Effector CD4-positive, alpha-beta T cell (primary cell): ENCODE measurements at places on chromosomes 5 and 9.

- no peak for DNase-seq
Observed at GRCh38 chr5:90916947-90917800, 358.6 kb downstream of the ADGRV1 start.

GRCh38 chr9:28764532-28764931, 1191.3 kb upstream of the C9orf72 start:
- no peak for DNase-seq

DNA sequence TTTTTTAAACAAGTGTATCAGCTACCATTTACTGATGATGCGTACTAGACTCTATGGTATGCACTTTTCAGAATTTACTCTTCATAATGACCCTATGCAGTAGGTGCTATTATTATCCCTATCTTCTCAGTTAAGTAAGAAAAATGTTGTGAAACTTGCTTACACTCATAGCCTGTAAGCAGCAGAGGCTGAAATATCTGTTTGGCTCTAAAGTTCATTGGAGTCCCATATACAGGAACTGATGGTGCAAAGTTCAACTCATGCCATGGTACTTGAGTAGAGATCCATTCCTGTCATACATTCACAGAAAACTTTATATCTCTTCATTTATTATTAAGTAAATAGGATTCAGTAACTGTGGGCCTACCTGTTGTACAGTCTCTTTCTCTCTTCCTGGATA, 41.4 kb upstream of the CCDC112 start:
- no peak for DNase-seq

DNA sequence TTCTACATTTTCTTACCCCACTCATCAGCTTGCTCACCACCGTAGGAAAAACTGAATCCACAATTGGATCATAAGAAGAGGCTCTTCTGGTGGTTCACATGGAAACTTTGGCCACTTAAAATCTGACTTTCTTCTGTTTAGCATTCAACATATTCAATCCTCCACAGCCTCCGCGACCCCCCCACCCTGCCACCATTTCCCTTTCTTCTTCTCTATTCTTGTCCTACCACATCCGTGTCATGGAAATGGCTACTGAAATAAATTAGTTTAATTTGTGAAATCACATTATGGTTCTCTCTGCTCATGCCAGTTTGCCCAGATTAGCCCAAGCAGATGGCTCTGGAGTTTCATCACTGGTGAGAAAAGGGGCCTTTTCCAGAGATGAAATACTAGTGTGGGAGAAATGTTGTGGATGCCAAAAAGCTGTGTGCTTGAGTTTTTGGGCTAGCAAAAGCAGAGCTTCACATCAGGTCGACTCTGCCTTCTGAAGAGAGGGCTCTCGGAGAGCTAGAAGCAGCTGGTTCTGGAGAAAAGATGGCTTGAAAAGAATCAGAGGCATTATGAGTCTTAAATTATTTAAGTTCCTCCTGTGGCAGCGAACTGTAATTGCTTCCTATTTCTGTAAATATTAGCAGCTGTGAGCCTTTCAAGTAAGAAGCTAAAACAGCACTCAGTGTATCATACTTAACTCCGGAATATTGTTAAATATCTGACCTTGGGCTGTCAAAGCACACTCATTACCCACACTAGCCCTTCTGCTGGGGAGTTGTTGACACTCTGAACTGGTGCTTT, 107.1 kb downstream of the MAT2B start:
- no peak for DNase-seq

- DNase-seq = no peak
Observed at GRCh38 chr9:99419070-99419469, 197.0 kb downstream of the SEC61B start.

GRCh38 chr9:106893088-106893487, 30.1 kb downstream of the ZNF462 start:
- no peak for DNase-seq

DNA sequence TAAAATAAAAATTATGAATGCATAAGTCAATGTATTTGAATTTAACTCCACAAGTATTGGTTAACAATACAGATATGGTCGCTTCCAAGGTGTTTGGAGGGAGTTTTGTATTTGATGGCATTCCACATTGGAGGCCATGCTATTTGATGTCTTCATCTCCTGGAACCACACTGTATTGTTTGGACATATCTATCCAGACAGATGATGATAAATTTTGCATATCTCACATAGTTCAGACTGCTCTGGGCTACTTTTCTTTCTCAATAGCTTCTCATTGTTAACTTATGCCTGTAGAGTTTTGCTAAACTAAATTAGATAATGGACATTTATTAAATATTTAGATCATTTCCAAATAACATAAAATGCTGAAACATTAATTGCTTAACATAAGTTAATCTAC, 58.0 kb downstream of the CDKN2A start:
- DNase-seq = no peak

DNA sequence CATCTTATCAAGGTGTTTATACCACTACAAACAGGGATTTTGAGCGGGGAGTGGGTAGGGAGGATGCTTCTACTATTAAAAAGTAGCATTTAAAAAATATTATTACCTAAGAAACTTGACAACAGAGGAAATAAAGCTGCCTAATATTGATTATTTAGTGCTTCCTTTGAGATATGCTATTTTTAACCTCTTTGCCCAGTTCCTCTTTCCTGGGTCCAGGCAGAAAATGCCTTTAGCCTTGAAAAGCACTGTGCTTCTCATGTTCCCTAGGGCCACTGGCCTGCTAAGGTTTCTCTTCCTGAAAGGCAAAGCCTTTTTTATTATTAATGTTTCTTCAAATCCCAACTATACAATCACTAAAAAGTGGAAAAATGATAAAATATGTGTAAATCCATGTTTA, 217.2 kb upstream of the HAPLN1 start:
- DNase-seq = no peak

DNA sequence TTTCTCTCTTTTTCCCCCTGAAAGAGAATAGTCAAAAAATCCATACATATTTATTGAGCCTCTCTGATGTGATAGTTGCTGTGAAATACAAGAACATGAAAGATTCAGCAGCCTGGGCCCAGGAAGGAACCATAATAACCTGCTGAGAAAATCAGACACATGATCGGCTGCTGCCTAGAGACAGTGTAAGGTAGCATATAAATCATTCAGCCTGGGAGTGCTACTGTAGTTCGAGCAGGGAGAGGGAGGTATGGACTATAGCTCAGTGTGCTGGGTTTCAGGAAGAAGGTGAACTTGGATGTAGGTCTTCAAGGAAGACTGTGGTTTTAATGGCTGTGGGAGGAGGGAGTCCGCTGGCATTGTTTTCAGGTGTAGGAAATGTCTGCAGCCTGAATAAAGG, 469.1 kb downstream of the RAB3C start:
- no peak for DNase-seq

DNA sequence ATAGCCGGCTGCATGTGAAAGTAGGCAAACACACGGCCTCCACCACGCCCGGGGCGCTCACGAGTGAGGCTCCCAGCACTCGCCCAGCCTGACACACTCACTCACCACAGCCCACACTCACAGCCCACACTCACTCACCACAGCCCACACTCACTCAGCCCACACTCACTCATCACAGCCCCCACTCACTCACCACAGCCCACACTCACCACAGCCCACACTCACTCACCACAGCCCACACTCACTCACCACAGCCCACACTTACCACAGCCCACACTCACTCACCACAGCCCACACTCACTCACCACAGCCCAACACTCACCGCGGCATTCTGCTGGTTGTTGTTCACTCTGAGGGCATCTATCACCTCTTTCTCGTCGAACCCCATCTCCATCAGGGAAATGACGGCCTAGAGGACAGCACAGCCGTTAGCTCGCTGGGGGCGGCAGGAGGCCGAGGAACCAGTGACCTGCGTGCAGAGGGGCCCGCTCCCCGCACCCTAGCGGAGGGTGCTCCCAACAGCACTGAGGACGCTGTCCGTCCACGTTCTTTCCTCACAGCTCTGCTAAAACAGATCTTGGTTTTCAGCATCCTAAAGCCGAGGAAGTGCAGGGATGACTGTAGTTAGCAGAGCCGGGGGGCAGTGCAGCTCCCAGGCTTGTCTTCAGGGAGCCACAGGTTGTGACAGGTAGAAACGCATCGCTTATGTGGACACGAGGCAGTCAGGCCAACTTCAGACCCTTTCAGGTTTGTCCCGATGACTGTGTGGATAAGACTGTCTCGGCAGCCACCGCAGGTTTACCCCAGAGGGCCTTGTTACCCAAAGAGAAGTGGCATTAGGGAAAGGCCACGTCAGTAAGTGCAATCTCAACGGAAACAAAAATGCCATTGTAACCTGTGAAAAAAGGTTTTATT, 21.6 kb downstream of the UBAC1 start:
- no peak for DNase-seq

- no peak for DNase-seq
Observed at GRCh38 chr5:8458038-8458383, 589.1 kb downstream of the MTRR start.

DNA sequence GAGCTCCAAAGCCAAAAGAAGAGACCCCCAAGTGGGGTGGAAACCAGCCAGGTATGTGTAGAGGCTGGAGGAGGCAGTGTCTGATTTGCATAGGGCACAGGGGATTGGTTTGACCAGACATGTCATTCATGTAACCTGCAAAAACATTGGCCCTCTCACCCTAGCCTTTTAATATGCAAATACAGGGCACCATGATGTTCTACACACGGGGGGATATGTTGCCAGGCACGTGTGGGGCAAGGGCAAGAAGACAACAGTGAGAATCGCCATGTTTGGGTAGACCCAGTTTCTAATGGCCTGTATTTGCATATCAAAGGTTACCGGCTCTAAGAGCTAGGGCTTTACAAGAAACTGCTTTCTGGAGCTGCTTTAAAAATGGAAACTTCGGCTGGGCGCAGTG, 208.9 kb downstream of the GOLPH3 start:
- DNase-seq = no peak

DNA sequence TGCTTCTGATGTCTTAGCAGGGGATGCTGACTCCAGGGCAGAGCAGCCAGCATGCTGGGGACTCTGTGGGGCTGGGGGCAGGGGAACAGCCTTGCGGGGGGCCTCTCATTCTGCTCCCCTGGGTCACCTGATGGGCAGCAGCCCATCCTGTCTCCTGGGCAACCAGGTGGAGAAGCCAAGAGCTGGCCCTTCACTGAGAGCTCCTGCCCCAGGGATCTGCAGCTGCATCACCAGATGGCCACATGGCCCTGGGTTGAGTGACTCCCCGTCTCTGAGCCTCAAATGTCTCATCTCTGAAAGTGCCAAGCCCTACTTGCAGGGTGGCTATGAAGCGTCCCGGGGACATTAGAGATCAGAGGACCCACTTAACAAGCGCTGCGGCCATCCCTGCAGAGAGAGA, 49.1 kb downstream of the LRSAM1 start:
- no peak for DNase-seq

- no peak for DNase-seq
Observed at GRCh38 chr5:77644371-77645157, 6.1 kb upstream of the OTP start.

GRCh38 chr9:13719981-13720676, 440.6 kb upstream of the MPDZ start:
- DNase-seq = no peak

DNA sequence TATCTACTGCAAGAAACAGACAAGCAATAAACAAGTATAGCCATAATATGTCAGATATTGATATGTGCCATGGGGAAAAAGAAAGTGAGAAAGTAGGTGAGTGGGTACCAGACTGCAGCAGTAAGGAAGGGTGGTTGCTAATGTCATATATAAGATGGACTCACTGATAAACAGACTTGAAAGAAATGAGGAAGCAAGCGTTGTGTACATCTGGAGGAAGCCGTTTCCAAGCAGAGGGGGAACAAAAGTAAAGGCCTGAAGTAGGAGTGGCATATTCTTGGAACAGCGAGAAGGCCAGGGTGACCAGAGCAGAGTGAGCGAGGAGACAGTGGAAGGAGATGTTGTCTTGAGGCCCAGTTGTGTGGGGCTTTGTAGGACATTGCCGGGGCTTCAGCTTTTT, 142.2 kb upstream of the MAP3K1 start:
- no peak for DNase-seq

- no peak for DNase-seq
Observed at GRCh38 chr5:173719731-173720082, 103.3 kb upstream of the BOD1 start.

GRCh38 chr9:87499424-87500017, 1.9 kb downstream of the DAPK1 start:
- no peak for DNase-seq

DNA sequence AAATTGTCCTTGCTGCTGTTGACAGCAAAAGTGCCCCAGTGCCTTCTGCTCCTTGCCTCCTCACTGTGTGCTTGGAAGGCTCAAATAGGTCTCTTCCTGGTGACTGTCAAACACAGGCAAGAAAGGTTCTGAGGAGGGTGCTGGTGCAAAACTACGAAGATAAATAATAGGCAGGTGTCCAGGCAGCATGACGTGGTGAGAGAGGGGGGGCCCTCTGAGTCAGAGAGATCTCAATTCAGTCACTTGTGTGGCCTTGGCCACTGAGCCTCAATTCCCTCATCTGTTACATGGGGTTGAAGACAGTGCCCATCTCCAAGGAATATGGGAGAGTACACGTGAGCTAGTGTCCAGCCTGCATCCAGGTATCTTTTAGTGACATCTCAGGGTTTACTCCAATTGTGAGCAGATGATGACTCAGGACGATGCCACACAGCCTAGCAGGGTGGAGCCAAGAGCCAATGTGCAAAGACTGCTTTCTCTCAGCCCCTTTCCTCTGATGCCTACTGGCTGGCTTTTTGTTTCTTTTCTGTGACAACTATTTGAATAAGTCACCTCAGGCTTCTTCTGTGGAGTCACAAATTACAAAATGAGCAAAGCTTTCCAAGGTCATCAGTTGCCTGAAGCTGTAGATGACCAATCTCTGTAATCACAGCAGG, 29.7 kb upstream of the SMIM32 start:
- no peak for DNase-seq

- no peak for DNase-seq
Observed at GRCh38 chr9:98218562-98219363, 26.3 kb upstream of the CORO2A start.

DNA sequence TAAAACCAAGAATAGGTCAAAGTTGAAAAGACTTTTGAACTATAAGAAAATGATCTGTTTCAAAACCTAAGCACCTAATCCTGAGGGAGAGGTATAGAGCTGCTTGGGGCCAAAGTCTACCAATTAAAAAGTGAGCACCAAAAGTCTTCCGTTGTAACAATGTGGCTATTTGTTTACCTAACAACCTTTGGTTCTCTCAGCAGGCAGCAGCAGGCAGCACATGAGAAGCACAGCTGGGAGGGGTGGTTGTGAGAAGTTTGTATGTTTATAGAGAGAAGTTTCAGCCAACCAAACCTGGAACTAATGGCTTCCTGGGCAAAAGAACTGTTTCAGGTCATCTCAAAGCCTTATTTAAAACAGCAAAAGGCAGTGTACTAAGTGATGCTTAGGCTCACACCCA, 59.8 kb upstream of the TBC1D9B start:
- no peak for DNase-seq

DNA sequence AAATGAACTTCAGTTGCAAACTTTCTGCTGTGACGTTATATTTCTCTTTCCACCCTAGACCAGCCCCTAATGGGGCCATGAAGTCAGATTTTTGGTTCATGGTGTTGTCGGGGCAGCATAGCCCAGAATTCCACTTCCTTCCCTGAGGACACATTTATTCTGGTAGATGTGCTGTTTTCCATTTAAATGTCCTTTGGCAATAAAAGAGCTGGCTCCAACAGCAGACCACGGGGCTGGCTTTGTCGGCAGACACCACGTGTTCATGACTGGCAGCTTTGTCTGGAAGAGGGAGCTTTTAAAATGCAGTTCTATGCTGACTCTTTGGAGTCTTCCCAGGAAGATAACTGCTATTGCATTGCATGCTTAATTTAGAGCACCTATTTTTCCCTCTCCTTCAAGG, 17.6 kb upstream of the LCP2 start:
- DNase-seq = no peak
